Right forelimb (tissue), 1 donor: ENCODE measurements at places on chromosomes 7 and 10.

GRCh38 chr7:20466543-20467021, 135.9 kb downstream of the ITGB8 start:
- DNase-seq = no peak

- DNase-seq = no peak
These were observed 34.5 kb upstream of the AQP1 start for GRCh38 chr7:30877015-30877769.

GRCh38 chr7:116271161-116271913, 61.0 kb downstream of the TES start:
- DNase-seq = no peak

DNA sequence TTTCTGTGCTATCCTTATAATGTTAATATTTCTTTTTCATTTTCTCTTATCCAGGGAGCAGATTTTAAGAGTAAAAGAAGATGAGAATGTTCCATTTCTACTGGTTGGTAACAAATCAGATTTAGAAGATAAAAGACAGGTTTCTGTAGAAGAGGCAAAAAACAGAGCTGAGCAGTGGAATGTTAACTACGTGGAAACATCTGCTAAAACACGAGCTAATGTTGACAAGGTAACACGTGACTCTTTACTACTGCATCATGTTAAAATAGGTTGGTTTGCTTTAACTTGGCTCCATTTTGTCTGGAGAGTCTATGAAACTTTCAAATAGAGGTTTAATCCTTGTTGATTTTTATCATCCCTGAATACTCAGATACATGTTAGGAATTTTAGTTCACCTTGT, 73.3 kb downstream of the RALA start:
- DNase-seq = no peak

DNA sequence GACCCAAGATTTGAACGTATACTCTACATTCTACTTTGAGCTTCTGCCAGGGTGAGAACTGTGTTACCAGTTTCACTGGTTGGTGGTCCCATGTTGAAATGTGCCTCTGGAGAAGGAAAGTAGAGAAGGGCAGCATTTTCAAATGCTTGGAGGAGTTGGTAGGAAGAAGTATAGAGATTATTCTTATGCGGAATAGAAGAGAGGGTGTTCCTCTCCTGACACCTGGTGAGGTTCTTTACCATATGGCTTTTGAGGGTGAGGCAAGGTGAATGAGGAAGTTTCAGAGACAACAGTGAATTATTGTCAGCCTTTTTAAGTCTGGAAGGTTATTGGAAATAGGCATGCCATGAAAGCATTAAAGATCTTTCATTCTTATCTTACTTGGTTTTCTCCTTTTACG, 34.3 kb downstream of the R3HCC1L start:
- no peak for DNase-seq

DNA sequence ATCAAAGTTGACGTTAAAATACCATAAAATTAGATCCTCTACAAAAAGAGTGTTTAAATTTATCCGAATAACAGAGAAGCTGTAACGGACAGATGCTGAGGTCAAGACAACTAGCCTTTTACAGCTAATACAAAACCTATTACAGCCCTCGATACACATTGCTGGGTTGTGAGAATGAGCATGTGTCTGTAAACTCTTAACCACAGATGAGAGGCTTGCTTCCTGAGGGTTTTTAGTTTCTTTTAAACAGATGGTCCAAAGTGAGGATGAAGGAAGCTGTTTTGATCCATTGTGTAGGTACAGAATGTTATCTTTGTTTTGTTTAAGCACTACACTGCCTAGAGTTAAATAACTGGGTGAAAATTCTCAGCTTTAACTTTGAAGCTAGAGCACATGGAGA, 578.2 kb downstream of the PARD3 start:
- no peak for DNase-seq

DNA sequence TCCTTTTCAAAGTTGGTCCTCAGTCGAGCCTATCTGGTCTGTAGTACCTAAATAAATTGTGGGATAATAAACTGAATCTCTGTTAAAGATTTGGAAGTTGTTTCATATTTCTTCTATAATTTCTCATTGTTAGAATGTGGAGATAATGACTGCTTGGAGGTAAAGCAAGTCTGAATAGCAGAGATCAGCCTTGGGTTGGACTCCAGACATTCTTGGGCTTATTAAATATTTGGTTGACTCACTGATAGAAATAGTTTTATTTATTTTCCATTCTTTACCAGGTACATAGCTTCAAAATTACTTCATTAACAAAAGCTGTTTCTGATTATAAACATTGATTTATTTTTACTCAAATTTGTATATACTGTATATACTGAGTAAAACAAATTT, 34.3 kb downstream of the TPST1 start:
- no peak for DNase-seq
